Stimulated activated CD8-positive, alpha-beta memory T cell treated with anti-CD3 and anti-CD28 coated beads, Interleukin-4, amount 100 ng/mL, for 1 hour (primary cell): ENCODE measurements at places on chromosomes 6 and 20.

DNA sequence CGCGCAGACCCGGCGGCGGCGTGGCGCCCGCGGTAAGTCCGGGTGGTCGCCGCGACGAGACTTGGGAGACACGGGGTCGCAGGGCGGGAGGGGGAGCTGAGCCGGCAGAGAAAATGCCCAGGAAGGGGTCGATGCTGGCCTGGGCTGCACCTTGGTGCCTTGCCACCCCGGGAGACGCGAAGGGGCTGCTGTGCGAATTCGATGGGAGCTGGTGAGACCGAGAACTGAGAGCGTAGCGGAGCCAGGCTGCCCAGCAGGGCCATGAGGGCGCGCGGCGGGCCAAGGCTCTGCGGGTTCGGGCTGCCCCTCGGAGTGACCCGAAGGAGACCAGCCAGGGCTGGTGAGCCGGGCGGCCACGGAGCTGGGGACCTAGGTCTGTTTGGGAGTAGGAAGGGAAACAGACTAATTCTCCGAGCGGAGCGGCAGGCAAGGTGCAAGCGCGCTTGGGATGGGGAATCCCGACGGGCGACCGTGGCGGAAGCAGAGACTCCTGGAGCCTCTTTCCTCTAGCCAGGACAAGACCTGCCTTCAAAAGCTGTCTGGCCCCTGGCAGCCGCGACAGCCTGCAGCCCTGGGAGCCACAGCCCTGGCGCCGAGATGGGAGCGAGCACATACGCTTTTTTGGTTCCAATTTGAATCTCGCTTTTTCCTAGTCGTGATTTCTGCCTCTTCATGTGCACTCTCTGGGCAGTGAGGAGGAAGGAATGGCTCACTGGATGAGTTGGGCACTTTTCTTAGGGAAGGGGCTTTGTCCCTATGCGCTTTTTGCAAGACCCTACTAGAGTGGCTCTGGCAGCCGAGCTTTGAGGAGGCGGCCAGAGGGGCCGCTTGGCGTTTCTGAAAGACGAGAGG, 691 bp downstream of the SYNDIG1 start:
- no peak for DNase-seq

GRCh38 chr6:51618563-51618962, 468.9 kb downstream of the PKHD1 start:
- DNase-seq = no peak

DNA sequence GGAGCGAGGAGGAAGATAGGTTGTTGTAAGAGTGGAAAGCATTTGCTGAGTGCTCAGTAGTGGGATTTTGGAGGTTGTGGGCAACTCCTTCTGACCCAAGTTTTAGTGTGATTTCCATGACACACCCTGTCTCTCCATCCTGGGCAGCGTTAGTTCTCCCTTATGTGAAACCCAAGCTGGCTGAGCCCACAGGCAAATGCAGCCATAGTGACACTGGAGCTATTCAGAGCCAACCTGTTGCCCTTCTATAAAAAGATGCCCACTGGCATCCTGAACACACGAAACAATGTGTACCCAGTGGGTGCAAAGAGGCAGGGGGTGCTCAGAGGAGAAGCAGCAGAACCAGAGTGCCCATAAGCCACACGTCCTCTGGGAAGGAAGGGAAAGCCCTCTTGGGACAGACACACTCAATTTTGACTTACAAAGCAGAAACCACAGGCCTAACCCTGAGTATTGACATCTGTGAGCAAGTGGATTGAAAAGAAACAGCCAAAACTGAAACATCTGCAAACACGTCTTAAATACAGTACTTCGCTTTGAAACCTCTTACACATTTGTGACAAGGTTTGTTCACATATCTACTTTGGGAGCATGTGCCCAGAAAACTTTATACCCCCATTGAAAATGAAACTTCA, 54.6 kb downstream of the BPIFB1 start:
- no peak for DNase-seq

DNA sequence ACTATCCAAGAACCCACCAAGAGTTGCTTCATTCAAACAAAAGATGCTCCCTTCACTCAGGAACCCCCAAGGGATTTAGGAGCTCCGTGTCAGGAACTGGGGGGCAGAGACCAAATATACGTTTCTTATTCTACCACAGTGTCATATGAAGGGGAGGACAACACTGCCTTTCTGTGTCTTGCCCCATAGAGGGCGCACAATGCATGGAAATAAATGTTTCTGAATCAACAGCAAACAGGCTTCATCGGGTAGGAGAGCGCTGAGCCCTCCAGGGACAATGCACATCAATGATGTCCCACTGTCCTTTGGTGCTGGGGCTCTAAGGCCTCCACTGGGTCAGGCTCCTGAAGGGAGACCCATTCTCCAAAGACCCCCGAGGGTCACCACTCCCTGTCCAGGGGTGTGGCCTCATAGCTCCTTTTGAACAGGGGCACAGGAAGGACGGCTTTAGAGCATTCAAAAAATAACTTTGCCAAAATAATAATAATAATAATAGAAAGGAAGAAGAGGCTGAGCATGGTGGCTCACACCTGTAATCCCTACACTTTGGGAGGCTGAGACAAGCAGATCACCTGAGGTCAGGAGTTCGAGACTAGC, 31.1 kb downstream of the PLG start:
- no peak for DNase-seq
